ENCODE measurements at places on chromosomes 3 and 15. TPM values are rescaled to one million over a fixed set of nuclear protein-coding genes. Genes with fewer than 3 reads are reported as not detected.

The UPK1B gene
- 4.4 TPM for total RNA-seq

The SRP14 gene
- total RNA-seq, result 166 TPM

DNA sequence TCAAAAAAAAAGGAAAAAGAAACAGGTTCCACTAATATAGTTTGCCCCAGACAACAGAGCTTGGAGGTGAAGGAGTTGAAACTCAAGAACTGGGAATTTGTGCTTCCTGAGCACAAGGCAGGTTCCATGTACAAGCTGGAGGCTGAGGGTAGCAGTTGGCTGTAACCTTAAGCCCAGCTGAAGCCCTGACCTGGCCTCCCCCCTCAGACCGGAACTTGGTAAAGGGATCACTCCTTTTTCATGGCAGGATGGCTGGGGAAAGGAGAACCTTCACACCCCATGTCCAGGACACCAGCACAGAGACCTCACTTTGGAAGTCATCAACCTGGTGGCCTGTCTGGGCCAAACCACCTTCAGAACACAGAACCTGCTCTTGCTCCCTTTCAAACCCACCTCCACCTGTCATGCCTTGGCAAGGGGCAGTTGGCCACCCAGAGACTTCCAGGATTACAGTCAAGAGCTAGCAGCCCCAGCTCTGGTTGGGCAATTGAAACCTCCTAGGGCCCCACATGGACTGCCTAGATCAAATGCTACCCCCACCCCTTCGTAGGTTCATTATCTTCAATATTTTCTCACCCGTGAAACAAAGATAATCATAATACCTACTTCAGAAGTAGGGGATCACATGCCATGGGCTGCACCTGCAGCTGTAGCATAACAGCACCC is 3.5 kb downstream of the RPL29 start:
- no peak for DNase-seq

- no peak for DNase-seq
These were observed 831 bp upstream of the ROBO2 start for GRCh38 chr3:77038930-77039605.

All from Panc1 (cell line).